CD4-positive, alpha-beta T cell treated with Interleukin-6 for 4 hours (primary cell): ENCODE measurements at places on chromosomes 11 and 22.

GRCh38 chr22:39026509-39027150 lies 5.7 kb downstream of the APOBEC3D start:
- no peak for DNase-seq

DNA sequence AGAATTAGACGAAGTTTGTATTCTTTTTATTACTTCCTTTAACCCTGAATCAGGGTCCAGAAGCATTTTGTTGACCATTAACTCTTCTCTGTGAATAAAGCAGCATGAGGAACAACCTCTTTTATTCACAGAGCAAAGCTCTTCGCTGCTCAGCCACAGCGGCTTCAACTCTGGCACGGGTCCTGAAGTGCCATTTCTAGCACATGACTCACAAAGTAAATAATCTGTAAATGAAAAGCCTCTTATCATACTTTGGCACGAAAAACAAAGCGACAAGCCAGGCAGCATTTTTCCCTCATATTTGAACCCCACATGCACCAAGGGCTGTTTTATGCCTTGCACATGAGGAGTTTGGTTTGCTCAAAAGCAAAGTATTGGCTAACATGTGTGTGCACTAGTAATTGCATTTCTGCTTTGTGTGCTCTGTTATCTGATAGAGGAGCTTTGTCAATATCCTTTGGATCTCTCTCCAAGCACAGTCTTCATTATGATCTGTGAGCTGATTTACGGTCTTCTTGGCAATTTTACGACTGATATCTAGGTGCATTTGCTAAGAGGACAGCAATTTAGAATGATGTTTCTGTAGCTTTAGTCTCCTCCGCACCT lies 33.0 kb upstream of the APOBEC3A start:
- DNase-seq = no peak

DNA sequence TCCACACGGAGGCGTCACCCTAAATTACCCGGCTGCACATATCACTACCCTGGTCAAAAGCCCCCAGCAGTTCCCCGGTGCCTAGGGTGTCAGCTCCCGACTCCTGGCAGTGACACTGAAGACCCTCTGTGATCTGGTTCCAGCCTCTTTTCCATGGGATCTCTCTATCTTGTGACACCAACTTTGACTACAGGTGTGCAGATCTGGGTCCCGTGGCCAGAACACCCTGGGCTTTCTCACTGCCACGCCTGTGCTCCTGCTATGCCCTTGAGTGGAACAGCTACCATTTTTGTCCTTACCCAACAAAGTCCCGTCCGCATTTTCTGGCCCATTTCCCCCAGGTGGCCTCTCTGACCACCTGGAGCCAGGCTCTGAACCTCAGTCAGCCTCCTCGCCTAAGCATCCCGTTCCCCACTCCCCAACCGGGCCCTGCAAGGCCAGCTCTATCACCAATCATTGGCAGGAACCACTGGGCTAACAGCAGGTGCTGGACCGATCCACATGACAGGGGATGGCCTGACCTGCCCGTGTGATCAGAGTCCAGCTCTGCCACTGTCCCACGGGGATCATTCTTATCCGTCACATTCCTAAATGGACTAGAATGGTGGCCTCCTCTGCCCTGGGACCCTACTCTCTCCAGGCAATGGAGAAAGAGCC lies 20.7 kb upstream of the CBX7 start:
- DNase-seq = no peak

- no peak for DNase-seq
These were observed 752.3 kb downstream of the NTM start for GRCh38 chr11:132122735-132123134.

GRCh38 chr11:100910808-100911207 lies 218.8 kb downstream of the PGR start:
- no peak for DNase-seq

GRCh38 chr11:47306484-47306844 lies 36.5 kb downstream of the MADD start:
- DNase-seq = no peak

DNA sequence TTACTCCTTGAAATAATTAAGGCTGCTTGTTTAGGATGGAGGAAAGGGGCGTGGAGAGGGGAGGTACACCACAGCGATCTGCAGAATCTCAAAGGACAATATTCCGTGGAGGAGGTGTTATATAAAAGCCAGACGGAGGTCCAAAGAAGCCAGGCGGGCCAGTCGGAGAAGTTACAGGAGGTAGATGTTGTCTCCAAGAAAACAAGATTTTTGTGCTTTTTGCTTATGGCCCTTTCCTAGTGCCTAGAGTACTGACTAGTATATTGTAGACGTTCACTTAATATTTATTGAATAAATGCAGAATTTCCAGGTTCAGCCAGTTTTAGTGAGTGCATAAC lies 761 bp downstream of the ZDHHC13 start:
- no peak for DNase-seq

- no peak for DNase-seq
These were observed 70.9 kb downstream of the PHF21B start for GRCh38 chr22:44938886-44939285.

- DNase-seq = no peak
These were observed 10.2 kb downstream of the SMTN start for GRCh38 chr22:31091106-31091975.

DNA sequence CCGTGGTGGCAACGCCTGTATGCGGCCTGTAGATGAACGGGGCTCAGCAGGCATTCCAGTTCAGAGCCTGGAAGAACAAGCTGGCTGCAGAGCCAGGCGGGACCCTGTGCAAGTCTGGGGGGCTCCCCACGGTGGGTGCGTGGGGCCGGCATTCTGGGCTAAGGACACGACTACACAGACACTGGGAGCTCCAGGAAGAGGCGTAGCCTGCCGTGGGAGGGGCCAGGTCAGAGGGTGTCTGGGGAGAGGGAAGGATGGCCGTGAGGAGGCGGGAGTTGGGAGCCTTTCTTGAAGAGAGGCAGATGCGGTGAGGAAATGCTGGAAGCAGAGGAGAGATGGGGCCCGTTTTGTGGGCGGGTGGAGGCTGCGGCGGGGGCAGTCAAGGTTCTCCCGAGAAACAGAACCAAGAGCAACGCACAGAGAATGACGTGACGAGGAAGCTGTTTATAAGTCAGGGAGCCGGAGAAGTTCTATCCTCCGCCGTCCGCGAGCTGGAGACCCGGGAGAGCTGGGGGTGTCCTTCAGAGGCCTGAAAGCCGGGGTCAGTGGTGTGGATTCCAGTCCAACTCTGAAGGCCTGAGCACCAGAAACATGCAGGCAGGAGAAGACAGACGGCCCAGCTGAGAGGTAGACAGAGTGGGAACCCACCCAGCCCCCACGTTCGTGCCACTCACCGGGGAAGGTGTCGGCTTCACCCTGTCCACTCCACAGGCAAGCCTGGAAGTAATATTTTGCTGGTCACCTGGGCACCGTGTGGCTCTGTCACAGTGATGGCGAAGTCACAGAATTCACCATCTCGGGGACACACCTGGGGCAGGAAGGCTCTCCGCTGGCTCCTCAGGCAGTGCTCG lies 529.6 kb downstream of the BRD1 start:
- no peak for DNase-seq

DNA sequence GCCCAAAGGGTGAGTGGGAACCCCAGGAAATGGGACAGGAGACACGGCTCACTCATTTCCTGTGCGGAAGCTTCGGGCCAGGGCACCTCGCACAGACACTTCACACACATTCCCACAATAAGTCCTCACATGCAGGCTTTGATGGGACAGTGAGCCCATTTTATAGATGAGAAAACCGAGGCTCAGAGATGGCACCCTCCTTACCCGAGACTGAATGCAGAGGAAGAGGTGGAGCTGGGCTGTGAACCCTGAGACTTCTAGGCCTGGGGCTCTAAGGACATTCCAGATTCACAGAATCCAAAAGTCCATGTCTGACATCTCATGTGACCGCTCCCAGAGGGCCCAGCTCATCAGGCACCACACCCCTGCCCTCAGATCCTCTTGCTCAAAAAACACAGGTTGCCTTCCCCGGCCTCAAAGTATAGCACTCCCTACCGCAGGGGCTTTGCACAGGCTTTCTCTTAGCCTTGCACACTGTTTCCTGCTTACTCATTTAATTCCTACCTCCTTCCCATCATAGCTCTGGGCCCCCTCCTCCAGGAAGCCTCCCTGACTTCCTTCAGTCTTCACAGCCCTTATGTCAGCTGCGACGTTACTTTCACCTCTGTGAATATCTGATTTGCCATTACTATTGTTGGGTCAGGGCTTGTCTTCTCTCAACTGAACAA lies 57.1 kb upstream of the TCF20 start:
- peak; percentile 26 for DNase-seq
